ENCODE measurements at places on chromosomes 2 and 18.

DNA sequence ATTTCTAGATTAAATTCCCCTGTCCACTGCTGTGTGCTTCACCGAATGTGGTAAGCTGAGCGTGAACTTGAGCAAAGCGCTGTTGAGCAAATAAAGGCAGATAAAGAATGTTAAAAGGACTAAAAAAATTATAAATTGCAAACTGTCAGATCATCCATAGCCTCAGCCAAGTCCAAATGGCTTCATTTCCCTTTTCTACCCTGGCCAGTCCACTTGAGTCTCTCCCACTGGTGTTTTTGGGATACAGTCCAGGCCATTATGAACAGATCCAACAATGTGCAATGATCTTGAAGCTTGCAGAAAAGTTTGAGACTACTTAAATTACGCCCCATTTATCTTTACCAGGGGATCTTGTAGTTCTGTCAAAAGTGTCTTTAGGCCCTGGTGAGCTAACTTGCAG lies 254.6 kb upstream of the PIK3C3 start:
- no peak for DNase-seq

- DNase-seq, result peak; percentile 1
These were observed 114.4 kb upstream of the DTNA start for GRCh38 chr18:34595690-34596089.

DNA sequence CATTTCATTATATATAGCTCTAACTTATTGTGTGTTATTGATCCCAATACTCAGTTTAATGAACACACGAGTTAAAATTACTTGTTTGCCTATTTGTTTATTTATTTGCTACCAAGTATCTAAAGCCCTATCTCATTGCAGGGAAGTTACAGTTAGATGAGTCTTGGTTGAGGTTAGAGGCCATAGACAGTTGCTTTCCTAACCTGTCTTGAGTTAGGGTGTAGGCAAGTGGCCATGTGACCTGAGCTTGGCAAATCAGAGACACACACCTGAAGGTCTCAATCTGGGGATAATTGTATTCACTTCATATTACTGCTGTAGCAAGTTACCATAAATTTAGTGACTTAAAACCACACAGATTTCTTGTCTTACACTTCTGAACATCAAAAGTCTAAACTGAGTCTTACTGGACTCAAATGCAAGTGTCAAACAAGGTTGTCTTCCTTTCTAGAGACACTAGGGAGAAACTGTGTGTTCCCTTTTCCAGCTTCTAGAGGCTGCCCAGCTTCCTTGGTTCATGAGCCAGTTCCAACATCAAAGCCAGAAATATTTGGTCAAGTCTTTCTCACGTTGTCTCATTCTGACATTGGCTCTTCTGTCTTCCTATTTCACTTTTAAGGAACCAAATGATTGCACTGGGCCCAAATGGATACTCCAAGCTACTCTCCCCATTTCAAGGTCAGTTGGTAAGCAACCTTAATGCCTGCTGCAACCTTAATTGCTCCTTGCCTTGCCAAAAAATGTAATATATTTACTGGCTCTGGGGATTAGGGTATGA lies 39.7 kb downstream of the COL3A1 start:
- DNase-seq, result no peak

DNA sequence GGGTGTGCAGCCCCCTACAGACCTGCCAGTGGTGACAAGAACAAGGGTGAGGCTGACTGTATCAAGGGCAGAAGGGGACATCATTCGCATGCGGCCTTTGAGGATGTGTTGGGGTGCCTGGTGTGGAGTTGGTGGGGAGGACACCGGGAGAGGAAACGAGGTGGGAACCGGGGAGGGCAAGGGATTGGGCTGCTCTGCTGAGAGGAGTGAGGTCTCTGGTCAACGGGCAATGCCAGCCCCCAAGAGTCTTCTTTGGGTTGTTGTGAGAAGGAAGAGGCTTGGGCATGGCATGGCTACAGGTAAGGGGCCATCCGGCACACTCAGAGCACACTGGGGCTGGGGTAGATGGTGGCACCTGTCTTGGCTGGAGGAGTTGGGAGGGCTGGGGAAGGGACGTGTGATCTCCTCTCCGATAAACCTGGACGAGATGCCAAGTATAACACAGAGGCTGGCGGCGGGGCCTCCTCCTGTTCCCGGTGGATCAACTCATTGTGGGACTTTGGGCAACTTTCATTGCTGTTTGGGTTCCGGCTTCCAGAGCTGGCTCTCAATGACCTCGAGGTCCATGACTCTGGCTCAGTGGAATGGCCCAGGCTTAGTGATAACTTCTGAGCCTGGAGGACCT lies 37.0 kb downstream of the KCNF1 start:
- DNase-seq, result no peak

DNA sequence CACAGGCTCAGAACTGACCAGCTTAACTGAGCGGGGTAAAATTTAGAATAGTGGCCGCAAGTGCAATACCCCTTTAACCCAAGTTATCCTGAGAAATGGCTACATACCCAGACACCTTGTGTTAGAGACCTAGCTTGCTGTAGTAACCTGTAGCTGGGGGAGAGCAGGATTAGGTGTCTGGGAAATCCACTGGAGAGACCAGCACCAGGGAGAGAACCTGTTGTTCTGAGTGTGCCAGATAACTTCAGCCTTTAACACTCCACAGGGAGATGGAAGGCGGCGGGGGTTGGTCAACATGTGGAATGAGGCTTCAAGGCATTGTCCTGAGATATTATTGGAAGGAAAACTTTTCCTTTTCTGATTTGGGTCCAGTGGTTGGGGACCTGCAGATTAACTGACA lies 356.0 kb downstream of the PTPRM start:
- DNase-seq, result no peak

DNA sequence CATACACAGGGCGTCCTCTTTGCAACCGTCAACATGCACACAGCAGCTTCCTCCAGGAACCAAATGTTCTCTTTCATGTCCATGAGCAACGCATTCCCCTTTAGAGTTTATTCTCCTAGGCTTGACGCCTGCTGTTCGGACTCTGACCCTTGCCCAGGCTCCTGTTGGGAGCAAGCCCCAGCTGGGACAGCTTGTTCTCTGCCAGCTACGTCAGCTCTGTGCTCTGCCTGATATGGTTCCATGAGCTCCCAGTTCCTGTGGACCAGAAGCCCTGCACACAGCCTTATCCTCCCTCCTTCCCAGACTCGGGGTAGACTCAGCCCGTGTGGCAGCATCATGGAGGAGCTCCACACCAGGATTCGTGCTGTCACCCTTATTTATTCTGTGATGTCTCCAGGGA lies 253.1 kb upstream of the PXDN start:
- no peak for DNase-seq

DNA sequence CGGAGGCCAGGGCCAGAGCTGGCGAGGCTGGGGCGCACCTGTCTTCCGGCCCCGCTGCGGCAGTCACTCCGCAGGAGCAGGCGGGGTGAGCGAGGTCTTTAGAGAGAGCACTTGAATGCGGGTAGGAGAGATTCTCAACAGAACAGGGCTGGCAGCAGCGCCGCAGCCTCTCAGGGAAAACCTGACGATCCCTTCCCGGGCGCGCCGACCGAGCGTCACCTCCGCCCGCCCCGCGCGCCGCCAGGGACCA lies 526 bp downstream of the PRKRA start:
- no peak for DNase-seq

DNA sequence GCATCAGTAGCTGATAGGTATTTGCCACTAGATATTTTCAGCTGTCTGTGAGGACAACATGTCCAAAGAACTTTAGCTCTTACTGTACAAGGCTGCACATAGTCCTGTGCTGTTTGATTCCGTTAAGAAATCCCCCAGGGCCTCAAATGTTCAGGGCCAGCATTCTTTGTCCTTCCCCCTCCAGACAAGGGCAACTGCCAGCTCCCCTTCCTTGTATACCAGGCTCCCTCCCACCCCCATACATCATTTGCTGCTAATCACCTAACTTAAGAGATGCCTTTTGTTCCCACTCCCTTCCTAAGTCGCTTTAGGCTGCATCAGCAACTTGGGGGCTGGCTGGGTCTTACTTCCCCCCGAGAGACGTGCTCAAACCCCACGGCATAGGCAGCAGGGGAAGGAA lies 138.7 kb downstream of the CDH20 start:
- no peak for DNase-seq

DNA sequence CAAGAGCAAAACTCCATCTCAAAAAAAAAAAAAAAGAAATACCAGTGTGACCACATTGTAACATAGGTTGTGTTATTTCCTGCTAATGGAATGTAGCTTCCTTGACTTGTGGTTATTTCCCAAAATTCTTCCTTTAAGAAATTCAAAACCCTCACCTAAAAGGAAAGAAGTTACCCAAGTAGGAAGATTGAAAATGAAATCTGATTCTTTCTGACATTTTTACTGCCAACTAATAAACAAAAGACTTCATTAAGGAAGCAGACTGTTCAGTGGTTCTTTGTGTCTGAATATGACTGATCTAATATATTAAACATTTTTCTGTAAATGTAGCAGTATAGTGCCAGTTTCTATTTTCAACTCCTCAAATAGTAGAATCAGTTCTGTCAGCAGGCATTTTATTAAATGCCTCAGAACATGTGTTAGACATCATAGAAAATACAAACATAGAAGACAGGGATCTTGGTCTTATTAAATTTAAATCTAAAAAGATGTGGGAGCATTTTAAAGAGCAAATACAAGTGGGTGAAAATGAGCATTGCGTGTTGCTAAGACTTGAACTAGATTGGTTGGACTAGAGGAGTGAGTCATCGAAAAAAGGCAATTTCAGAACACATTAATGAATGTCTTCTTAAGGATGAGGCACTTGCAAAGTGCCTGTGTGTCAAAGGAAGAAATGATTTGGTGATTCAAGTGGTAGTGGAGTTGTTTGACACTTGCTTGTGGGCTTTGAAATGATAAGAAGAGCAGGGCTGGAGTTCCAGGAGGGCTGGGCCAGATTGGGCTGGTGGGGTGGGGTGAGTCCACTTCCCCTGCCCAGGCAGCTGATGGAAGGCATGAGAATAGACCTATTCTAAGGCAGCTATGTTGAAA lies 53.4 kb downstream of the PKP4 start:
- DNase-seq, result peak; percentile 37

GRCh38 chr2:110796716-110797301 lies 64.4 kb downstream of the ACOXL start:
- no peak for DNase-seq
